ENCODE measurements at places on chromosomes 3 and 15. TPM values are rescaled to one million over a fixed set of nuclear protein-coding genes. Genes with fewer than 3 reads are reported as not detected.

- no peak for DNase-seq
- no peaks in the 10 kb centered on the region for H3K27me3 ChIP-seq
- no peak overlapping the region for H3K4me3 ChIP-seq
- peaks cover 20% of the 10 kb centered on the region for H3K36me3 ChIP-seq
- no peak overlapping the region for H3K27ac ChIP-seq
Measured at GRCh38 chr3:171251835-171252234, 208.4 kb downstream of the TNIK start.

GRCh38 chr3:62007036-62007435 lies 366.3 kb downstream of the FEZF2 start:
- H3K36me3 ChIP-seq, result no peaks in the 10 kb centered on the region
- H3K27ac ChIP-seq, result no peak overlapping the region
- no peaks in the 10 kb centered on the region for H3K4me1 ChIP-seq
- H3K27me3 ChIP-seq, result no peaks in the 10 kb centered on the region
- DNase-seq, result no peak
- H3K4me3 ChIP-seq, result no peak overlapping the region

- H3K27ac ChIP-seq, result no peak overlapping the region
- H3K36me3 ChIP-seq, result no peaks in the 10 kb centered on the region
- DNase-seq, result no peak
- H3K27me3 ChIP-seq, result peaks cover 4% of the 10 kb centered on the region
- no peak overlapping the region for H3K4me3 ChIP-seq
Measured at GRCh38 chr15:62253294-62253693, 88.2 kb upstream of the C2CD4B start.

Gene TMCO5A
- total RNA-seq, result not detected

Gene CTXN2
- total RNA-seq, result not detected

Gene AHSG
- not detected for total RNA-seq

Data from activated naive CD8-positive, alpha-beta T cell treated with anti-CD3 and anti-CD28 coated beads, Interleukin-2, amount 10 ng/mL, durations not matched to agents 7 days and 5 days (primary cell).